Mesothelial cell of epicardium (in vitro differentiated cells): ENCODE measurements at places on chromosomes 13 and 19. TPM values are rescaled to one million over a fixed set of nuclear protein-coding genes. Genes with fewer than 3 reads are reported as not detected.
A peak's percentile ranks its signal among the peaks of the same experiment; 100 is the strongest.

LGI4 gene
- total RNA-seq: 1.1 to 2.0 TPM (median 1.4 TPM) in 3 replicates

GET3 gene
- 44.6 to 49.8 TPM (median 46.9 TPM) in 3 replicates for total RNA-seq

GRCh38 chr19:33840783-33841182 lies 44.1 kb downstream of the KCTD15 start:
- no peak overlapping the region for H3K27ac ChIP-seq
- no peaks in the 10 kb centered on the region for H3K4me1 ChIP-seq

DNA sequence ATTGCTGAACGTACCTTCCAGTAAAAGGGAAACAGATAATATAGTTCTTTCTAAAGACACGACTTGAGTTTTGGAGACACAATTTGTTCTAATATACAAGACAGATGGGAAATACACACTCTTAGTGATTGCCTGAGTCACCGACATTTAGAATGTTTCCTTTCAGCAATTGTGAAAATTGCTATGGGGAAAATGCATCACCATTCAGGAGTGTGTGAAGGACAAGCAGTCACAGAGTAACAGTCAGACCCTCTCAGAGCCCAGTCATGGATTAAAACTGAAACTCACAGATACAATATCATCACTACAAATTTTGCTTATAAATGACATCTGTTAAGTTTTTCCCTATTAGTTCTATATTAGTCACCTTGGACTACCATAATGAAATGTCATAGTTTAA lies 286.1 kb downstream of the SPRY2 start:
- DNase-seq: no peak
- H3K27ac ChIP-seq: no peak overlapping the region
- peaks cover 9% of the 10 kb centered on the region for H3K4me1 ChIP-seq
- no peak overlapping the region for H3K4me3 ChIP-seq

VSTM1 gene
- not detected in 3 replicates for total RNA-seq

GNG7 gene
- 8.2 to 8.8 TPM (median 8.5 TPM) in 3 replicates for total RNA-seq

FXYD3 gene
- 5.5 to 8.3 TPM (median 6.6 TPM) in 3 replicates for total RNA-seq

GRCh38 chr13:31050486-31051400 lies 111.0 kb downstream of the HSPH1 start:
- H3K36me3 ChIP-seq: no peaks in the 10 kb centered on the region
- DNase-seq: no peak
- no peaks in the 10 kb centered on the region for H3K27me3 ChIP-seq
- no peak overlapping the region for H3K27ac ChIP-seq
- H3K4me3 ChIP-seq: no peak overlapping the region

GRCh38 chr19:55253842-55254624 lies 4.8 kb downstream of the PPP6R1 start:
- peaks cover 32% of the 10 kb centered on the region for H3K4me1 ChIP-seq
- no peaks in the 10 kb centered on the region for H3K27me3 ChIP-seq
- no peak for DNase-seq
- H3K36me3 ChIP-seq: no peaks in the 10 kb centered on the region
- H3K27ac ChIP-seq: no peak overlapping the region
- H3K4me3 ChIP-seq: no peak overlapping the region

- no peak overlapping the region for H3K27ac ChIP-seq
- no peaks in the 10 kb centered on the region for H3K36me3 ChIP-seq
Measured at GRCh38 chr19:28426730-28427225, 786.2 kb downstream of the UQCRFS1 start.

DNA sequence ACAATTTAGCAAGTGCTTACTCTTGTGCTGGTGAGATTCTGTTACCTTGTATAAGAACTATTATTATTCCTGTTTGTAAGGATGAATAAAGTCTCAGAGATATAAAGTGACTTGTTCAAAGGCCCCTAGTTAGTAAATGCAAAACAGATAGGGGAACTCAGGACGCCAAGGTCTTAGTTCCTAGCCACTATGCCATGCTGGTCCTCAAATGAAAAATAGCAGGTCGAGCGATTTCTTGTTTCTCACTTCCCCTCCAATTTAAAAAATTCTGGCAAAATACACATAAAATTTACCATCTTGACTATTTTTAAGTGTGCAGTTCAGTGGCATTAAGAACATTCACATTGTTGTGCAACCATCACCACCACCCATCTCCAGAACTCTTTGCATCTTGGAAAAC lies 1.1 kb downstream of the TECR start:
- H3K27me3 ChIP-seq: no peaks in the 10 kb centered on the region
- peaks cover 26% of the 10 kb centered on the region for H3K4me1 ChIP-seq
- H3K4me3 ChIP-seq: peak overlapping the region; percentile 53
- no peak overlapping the region for H3K27ac ChIP-seq

NKPD1 gene
- total RNA-seq: 0.54 to 1.1 TPM (median 0.71 TPM) in 3 replicates

GRCh38 chr13:34044660-34045080 lies 226.7 kb downstream of the RFC3 start:
- H3K36me3 ChIP-seq: peaks cover 2% of the 10 kb centered on the region
- no peak overlapping the region for H3K27ac ChIP-seq
- peaks cover 2% of the 10 kb centered on the region for H3K4me1 ChIP-seq
- no peaks in the 10 kb centered on the region for H3K27me3 ChIP-seq
- H3K4me3 ChIP-seq: no peak overlapping the region
- no peak for DNase-seq

DNA sequence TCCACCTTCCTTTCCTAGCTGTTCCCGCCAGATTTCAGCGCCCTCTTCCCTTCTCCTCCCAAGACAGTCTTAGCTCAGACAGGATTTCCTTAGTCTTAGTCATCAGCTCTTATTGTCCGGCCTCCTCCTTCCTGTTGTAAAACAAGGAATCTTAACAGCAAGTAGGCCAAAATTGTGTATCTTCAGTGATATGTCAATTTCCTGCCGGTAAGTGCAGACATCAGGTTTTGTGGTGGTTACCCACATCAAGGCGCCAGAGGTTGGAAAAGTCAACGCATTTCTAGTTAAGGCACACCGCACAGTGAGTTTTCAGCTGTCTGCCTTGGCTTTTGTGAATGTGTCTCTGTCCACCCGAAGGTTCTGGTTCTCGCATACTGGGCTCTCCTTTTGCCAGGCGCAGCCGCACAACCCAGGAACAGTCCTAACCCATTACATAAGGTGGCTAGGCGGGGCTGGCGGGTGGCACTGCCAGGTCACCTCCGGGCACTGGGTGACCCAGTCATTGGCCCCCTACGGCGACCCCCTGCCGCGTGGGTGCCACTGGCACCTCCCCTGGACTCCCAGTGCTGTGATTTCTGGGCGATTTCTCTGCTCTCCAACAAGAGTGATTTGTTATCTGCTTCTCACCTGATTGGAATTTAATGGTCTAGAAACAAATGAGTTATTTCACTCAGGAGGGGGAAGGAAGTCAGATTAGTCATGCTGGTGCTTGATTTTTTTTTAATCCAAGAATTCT lies 12.9 kb downstream of the COL4A2 start:
- H3K36me3 ChIP-seq: peaks cover 20% of the 10 kb centered on the region
- H3K4me1 ChIP-seq: peaks cover 40% of the 10 kb centered on the region
- no peak overlapping the region for H3K4me3 ChIP-seq
- peak overlapping the region; percentile 77 for H3K27ac ChIP-seq
- no peaks in the 10 kb centered on the region for H3K27me3 ChIP-seq
- no peak for DNase-seq

- H3K4me1 ChIP-seq: peaks cover 7% of the 10 kb centered on the region
- H3K4me3 ChIP-seq: no peak overlapping the region
- no peak overlapping the region for H3K27ac ChIP-seq
Measured at GRCh38 chr13:50805805-50806204, 37.7 kb downstream of the DLEU7 start.

DNA sequence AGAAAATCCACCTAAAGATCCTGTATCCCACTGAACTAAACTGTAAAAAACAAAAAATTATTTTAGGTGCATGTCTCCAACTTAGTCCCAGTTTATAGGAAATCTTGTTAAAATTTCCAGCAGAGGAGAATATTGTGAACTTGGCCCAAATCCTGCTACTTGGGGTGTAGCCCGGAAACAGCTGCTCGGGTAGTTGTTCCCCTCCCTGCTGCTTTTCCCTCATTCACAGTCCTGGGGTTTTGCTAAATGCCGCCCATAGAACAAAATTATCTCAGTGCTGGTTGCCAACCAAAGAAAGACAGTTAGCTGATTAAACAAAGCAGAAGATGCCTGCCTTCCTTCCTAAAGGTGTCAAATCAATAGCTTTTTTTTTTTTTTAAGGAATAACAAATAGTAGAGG lies 330.5 kb upstream of the KLF12 start:
- H3K36me3 ChIP-seq: no peaks in the 10 kb centered on the region
- no peak overlapping the region for H3K4me3 ChIP-seq
- H3K27me3 ChIP-seq: peaks cover 11% of the 10 kb centered on the region
- H3K4me1 ChIP-seq: no peaks in the 10 kb centered on the region
- no peak for DNase-seq

DNA sequence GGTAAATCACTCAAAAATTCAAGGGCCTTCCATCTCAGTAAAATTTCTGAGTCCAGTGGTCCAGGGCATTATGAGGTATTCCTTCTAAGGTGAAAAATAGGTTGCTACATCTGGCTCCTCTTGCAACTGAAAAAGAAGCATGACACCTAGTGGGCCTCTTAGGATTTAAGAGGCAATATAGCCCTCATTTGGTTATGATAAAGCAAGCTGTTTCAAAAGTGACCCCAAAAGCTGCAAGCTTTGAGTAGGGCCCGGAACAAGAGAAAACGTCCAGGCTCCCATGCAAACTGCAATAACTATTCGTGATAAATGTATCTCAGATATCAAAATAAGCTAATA lies 1910.2 kb upstream of the PRR20A start:
- H3K36me3 ChIP-seq: no peaks in the 10 kb centered on the region
- H3K4me3 ChIP-seq: no peak overlapping the region
- H3K27ac ChIP-seq: no peak overlapping the region
- H3K27me3 ChIP-seq: no peaks in the 10 kb centered on the region
- no peak for DNase-seq
- peaks cover 10% of the 10 kb centered on the region for H3K4me1 ChIP-seq

DNA sequence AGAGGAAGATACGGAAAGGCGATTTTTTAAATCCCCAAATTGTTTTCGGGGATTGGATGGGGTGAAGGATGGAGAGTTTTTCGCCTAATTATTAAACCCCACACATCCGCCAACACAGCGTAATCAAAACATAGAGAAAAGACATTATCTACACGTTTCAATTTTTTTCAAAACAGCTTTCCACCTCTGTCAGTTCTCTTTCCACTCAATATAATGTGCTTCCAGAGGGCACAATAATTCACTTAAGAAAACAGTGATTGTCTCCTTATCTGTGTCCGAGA lies 435 bp upstream of the OBI1 start:
- H3K4me1 ChIP-seq: peaks cover 12% of the 10 kb centered on the region
- no peak overlapping the region for H3K27ac ChIP-seq
- H3K36me3 ChIP-seq: no peaks in the 10 kb centered on the region
- H3K27me3 ChIP-seq: no peaks in the 10 kb centered on the region
- H3K4me3 ChIP-seq: peak overlapping the region; percentile 98
